Peyer's patch (tissue), 4 donors: ENCODE measurements at places on chromosomes 16 and 17.

GRCh38 chr16:3070608-3071111 is 5.2 kb downstream of the IL32 start:
- H3K36me3 ChIP-seq: no peaks in the 10 kb centered on the region
- peaks cover 17% of the 10 kb centered on the region for H3K4me1 ChIP-seq
- H3K27me3 ChIP-seq: no peaks in the 10 kb centered on the region

DNA sequence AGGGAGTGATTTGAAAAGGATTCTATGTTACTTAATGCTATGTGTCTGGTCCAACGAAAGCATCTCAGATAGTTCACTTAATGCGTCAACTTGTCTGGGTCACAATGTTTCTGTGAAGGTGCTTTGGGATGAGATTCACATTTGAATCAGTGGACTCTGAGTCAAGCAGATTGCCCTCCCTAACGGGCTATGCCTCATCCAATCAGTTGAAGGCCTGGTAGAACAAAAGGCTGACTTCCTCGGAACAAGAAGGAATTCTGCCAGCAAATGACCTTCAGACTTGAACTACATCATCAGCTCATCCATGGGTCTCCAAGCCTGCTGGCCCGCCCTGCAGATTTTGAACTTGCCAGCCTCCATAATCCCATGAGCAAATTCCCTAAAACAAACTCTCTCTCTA is 15.2 kb downstream of the EMP2 start:
- no peaks in the 10 kb centered on the region for H3K36me3 ChIP-seq
- H3K4me1 ChIP-seq: peaks cover 9% of the 10 kb centered on the region
- no peak for DNase-seq

DNA sequence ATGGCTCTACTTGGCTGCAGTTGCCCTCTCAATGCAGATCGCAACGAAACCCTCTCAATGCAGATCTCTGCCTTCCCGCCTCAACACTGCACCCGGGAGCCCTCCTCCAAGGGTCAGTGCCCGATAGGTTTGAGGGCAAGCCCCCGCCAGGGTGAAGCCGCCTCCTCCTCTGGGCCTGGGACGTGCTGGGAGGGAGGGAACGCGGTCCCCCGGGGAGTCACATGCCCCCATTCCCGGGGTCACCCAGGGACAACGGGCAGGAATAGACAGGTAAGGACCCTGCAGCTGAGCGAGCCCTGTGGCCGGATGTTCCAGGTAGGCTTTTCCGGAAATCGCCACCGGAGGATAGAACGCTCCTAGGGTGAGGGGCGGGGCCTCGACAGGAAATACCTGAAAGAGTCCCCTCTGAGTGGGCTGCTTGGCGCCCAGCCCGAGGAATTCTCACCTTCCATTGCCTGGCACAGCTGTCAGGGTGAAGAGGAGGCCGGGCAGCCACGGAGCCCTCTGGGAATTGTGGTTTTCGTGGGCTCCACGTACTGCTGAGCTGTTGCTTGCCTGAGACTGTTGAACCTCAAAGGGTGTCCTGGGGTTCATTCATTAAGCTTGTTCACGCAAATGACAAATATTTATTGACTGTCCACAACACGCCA is 12.8 kb downstream of the ZNF174 start:
- DNase-seq: no peak
- H3K27me3 ChIP-seq: no peaks in the 10 kb centered on the region

DNA sequence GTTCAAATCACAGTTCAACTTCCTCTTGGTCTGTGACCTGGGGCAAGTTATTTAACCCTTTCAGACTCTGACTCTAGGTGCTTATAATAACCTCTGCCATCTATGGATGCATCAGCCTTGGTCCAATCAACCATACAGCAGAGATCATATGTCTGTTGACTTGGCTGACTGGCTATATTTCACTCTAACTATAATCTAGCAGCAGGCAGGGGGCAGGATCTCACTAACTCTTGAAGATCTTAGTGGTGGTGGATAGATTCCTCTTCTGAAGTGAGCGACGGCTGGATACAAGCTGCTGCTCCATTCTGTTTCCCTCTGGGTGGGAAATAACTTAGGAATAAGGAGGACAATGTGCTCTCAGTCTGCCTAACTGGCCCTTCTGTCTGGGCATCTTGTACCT is 146.6 kb downstream of the SKAP1 start:
- H3K4me1 ChIP-seq: no peaks in the 10 kb centered on the region
- no peak for DNase-seq
- no peaks in the 10 kb centered on the region for H3K27me3 ChIP-seq
- H3K27ac ChIP-seq: no peak overlapping the region
- no peaks in the 10 kb centered on the region for H3K36me3 ChIP-seq

- no peak overlapping the region for H3K27ac ChIP-seq
- H3K36me3 ChIP-seq: no peaks in the 10 kb centered on the region
- H3K4me3 ChIP-seq: no peak overlapping the region
- DNase-seq: peak; percentile 68
- peaks cover 9% of the 10 kb centered on the region for H3K4me1 ChIP-seq
Measured at GRCh38 chr17:38735161-38735997, 5.2 kb downstream of the CISD3 start.

DNA sequence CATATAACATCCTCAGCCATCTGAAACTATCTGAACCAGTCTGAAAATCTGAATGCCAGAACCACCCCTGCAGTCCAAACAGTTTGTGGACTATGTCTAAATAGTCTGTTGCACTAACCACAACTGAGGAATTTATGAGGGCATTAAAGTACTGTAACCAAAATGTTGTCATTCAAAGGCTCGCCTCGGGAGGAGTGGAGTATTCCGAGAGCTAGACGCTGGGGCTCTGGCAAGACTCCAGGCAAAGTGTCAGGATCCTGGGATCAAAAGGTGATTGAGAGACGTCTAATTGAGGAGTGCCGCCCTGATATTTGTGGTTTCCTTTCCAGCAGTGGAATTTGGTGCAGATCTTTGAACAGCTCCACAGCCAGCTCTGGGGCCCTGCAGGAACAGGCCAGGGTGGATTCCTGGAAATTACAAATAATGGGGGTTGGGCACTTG is 142.9 kb upstream of the MYOCD start:
- no peaks in the 10 kb centered on the region for H3K4me1 ChIP-seq
- DNase-seq: no peak
- no peaks in the 10 kb centered on the region for H3K27me3 ChIP-seq
- H3K27ac ChIP-seq: peak overlapping the region; percentile 22
- H3K36me3 ChIP-seq: no peaks in the 10 kb centered on the region

GRCh38 chr16:11672206-11673090 is 4.2 kb downstream of the SNN start:
- peaks cover 40% of the 10 kb centered on the region for H3K4me1 ChIP-seq
- no peak overlapping the region for H3K4me3 ChIP-seq
- H3K27me3 ChIP-seq: no peaks in the 10 kb centered on the region
- DNase-seq: peak; percentile 83

GRCh38 chr16:86952769-86953168 is 364.4 kb downstream of the C16orf95 start:
- no peak overlapping the region for H3K27ac ChIP-seq
- no peak overlapping the region for H3K4me3 ChIP-seq
- no peaks in the 10 kb centered on the region for H3K27me3 ChIP-seq
- H3K4me1 ChIP-seq: no peaks in the 10 kb centered on the region

- no peaks in the 10 kb centered on the region for H3K27me3 ChIP-seq
- H3K4me1 ChIP-seq: no peaks in the 10 kb centered on the region
- no peak overlapping the region for H3K4me3 ChIP-seq
- H3K36me3 ChIP-seq: no peaks in the 10 kb centered on the region
- DNase-seq: peak; percentile 3
Measured at GRCh38 chr17:43312011-43312410, 78.2 kb upstream of the RNU2-1 start.

DNA sequence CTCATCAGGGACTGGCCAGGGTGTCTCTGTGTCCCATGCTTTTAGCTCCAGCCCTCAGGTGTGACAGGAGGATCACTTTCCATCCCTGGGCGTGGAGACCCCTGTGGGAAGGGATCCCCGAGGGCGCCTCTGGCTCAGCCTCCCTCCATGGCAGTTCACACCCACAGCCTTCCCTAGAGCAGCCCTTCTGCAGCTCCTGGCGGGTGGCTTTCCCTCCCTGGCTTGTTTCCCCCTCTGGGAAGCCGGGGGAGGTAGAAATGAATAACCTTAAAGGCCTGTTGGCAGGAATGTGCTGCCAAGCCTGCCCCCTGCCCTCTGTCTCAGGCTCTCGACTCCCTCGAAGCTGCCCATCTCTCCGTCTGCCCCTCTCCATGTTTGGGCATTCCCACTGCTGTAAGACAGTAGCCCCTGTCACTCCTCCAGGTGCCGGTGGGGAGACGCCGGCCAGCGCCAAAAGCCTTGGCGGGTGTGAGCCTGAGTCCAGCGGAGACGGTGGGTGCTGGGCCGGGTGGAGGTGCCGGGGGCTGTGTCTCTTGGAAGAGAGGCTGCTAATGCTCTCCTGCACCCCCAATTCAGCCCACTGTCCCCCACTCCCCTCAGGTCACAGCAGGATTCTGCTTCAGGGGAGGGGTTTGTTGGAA is 2.1 kb upstream of the ATP2A1 start:
- no peaks in the 10 kb centered on the region for H3K27me3 ChIP-seq
- H3K36me3 ChIP-seq: no peaks in the 10 kb centered on the region
- H3K4me1 ChIP-seq: peaks cover 15% of the 10 kb centered on the region
- no peak overlapping the region for H3K4me3 ChIP-seq

GRCh38 chr16:12170103-12171040 is 193.8 kb downstream of the SNX29 start:
- no peak for DNase-seq
- no peaks in the 10 kb centered on the region for H3K27me3 ChIP-seq
- no peak overlapping the region for H3K4me3 ChIP-seq

GRCh38 chr17:62965174-62965685 is 805 bp upstream of the TANC2 start:
- no peaks in the 10 kb centered on the region for H3K36me3 ChIP-seq
- no peaks in the 10 kb centered on the region for H3K4me1 ChIP-seq
- no peaks in the 10 kb centered on the region for H3K27me3 ChIP-seq
- H3K4me3 ChIP-seq: peak overlapping the region; percentile 75
- DNase-seq: no peak

DNA sequence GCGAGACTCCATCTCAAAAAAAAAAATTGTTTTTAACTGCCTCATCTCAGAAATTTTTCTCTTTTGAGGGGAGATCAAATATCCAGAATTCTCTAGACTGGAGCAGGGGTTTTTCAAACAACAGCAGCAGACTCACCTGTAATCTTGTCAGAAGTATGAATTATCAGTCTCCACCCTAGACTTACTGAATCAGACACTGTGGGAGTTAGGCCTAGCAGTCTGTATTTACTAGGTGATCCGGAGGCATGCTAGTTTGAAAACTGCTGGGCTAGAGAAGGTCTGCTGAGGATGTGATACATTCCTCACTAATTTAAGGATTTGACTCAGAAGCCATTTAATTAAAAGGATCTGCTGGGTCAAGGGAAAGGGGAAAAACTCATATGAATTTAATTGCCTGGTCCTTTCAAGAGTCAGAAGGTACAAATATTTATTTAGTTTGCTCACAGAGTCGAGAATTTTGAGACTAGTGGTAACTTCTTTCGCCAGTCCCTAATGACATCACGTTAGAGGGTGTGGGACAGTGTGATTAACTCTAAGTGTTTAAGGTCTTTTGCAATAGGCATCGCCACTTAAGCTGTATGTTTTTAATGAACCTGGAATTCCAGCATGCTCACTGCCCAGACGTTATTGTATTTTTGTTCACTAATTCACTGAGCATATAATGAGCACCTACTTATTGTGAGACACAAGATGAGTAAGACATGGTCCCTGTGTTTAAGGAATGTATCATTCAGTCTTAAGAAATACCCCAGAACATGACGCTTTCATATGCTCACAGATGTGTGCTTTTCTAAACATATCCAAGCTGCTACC is 14.2 kb downstream of the ATP6V0A1 start:
- DNase-seq: no peak
- H3K36me3 ChIP-seq: no peaks in the 10 kb centered on the region
- H3K4me3 ChIP-seq: no peak overlapping the region
- H3K4me1 ChIP-seq: no peaks in the 10 kb centered on the region

DNA sequence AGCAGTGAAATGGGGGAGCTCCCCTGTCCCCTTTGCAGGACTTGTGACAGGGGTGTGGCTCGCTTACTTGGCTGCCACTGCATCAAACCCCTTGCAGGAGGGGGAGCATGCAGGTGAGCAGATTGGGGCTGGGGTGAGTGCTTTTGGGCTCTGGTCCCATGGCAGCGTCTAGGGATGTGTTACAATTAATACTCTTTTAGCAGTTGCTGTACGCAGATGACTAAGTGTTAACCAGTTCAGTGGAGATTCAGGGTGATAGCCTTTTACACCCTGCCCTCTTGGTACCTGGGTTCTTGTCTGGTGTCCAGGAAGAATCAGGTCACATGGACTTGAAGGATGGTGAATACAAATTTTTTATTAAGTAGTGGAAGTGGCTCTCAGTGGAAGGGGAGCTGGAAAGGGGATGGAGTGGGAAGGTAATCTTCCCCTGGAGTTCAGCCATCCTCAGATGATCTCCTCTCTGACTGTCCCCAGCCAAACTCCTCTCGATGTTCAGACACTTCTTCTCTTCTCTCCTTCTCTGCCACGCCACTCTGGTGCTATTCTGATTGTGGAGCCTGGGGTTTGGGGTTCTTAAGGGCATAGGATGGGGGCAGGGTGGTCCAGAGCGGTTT is 100.1 kb downstream of the MARF1 start:
- H3K4me1 ChIP-seq: no peaks in the 10 kb centered on the region
- no peak for DNase-seq
- no peak overlapping the region for H3K4me3 ChIP-seq
- no peaks in the 10 kb centered on the region for H3K27me3 ChIP-seq
- H3K36me3 ChIP-seq: no peaks in the 10 kb centered on the region
- H3K27ac ChIP-seq: no peak overlapping the region

DNA sequence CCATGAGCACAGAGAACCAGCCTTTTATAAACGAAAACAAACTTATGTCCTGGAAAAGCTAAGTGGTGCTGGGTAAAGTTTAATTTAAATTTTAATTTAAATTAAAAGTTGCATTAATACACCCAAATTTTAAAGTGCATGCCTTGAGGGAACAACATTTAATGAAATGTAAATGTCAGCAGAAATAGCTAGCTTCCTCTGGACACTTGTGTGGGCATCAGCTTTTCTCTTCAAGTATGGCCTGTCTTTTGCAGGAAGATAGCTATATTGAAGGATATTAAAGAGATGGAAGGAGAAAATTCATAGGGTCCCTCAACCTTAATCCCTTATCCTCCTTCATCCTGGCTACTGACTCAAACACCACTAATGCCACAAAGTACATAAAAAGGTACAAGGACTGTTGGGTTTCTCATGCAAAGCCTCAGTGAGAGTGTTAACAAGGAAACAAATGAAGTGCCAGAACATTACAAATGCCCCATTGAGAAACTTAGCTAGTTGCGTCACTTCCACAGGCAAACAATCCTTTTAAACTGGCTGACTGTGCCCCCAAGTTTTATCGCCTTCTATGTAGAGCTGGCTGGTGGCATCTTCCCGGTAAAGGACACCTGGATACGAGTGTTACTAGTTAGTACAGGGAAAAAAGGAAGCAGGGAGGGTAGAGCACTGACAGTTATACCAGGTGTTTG is 14.1 kb downstream of the PHF12 start:
- H3K27ac ChIP-seq: no peak overlapping the region
- H3K4me1 ChIP-seq: peaks cover 3% of the 10 kb centered on the region
- no peak for DNase-seq

GRCh38 chr16:27489906-27490305 is 59.8 kb downstream of the GTF3C1 start:
- no peak for DNase-seq
- H3K27me3 ChIP-seq: no peaks in the 10 kb centered on the region
- no peak overlapping the region for H3K4me3 ChIP-seq
- no peaks in the 10 kb centered on the region for H3K36me3 ChIP-seq

- H3K4me1 ChIP-seq: no peaks in the 10 kb centered on the region
- no peaks in the 10 kb centered on the region for H3K36me3 ChIP-seq
- H3K27ac ChIP-seq: no peak overlapping the region
- no peak for DNase-seq
Measured at GRCh38 chr16:3698941-3699340, 18.4 kb downstream of the TRAP1 start.
